ENCODE measurements at places on chromosomes 2 and 18.
A peak's percentile ranks its signal among the peaks of the same experiment; 100 is the strongest.

DNA sequence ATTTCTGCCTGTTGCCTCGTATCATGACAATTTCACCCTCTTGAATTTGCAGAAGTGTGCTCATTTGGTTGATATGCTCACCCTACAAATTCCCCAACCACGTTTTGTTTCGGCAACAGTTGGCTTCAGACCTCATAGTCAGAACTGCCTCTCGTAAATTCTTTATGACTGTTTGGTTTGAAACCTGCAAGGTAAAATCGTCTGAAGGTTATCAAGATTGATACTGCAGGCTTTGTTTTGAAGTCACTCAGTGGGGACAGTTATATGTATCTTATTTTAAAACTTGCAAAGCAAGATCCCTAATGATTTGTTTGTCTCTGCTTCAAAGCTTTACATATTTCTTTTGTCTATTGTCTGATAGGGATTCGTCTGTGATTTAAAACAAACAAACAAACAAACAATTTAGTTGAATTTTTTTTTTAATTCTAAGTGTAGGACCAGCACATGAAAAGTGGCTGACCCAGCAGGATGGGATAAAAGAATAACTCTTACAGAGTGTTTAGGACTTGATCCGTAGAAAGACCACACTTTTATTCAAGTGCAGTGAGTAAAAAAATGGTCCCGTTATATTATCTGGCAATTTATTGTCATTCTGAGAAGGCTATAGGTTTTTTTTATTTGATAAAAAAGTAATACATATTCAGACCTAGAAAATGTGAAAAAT is 45.7 kb upstream of the MYCN start:
- no peak overlapping the region for H3K4me3 ChIP-seq
- H3K27ac ChIP-seq: no peak overlapping the region
- H3K36me3 ChIP-seq: no peaks in the 10 kb centered on the region
- peaks cover 11% of the 10 kb centered on the region for H3K4me1 ChIP-seq

GRCh38 chr2:174786066-174786725 is 21.9 kb upstream of the CHRNA1 start:
- no peak overlapping the region for H3K4me3 ChIP-seq
- peaks cover 10% of the 10 kb centered on the region for H3K4me1 ChIP-seq
- no peaks in the 10 kb centered on the region for H3K36me3 ChIP-seq
- H3K27ac ChIP-seq: peak overlapping the region; percentile 87

- H3K27me3 ChIP-seq: peaks cover 20% of the 10 kb centered on the region
- H3K36me3 ChIP-seq: no peaks in the 10 kb centered on the region
- H3K27ac ChIP-seq: peak overlapping the region; percentile 52
- H3K4me1 ChIP-seq: peaks cover 36% of the 10 kb centered on the region
- no peak for DNase-seq
These were observed 6.0 kb upstream of the LIMS2 start for GRCh38 chr2:127681288-127681804.

DNA sequence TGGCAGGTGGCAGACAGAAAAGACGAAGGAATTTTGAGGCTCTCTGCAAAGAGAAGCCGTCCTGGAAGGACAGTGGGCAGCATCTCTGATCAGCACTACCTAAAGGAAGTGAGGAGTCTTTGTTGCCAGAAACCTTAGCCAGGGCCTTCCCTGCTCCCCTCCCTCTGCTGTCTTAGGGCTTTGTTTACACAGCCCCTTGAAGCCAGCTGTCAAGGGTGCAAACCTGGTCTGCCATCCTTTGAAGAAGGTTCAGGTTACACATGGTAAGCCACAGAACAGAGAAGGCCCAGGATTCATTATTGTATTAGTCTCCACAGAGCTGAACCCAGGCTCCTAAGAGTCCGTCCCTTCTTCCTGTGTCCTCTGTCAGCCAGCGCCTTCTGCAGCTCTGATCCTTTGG is 356.7 kb downstream of the TGIF1 start:
- H3K27ac ChIP-seq: no peak overlapping the region
- H3K4me1 ChIP-seq: no peaks in the 10 kb centered on the region
- H3K4me3 ChIP-seq: no peak overlapping the region
- DNase-seq: no peak

GRCh38 chr2:239664216-239664810 is 263.5 kb upstream of the HDAC4 start:
- DNase-seq: no peak
- H3K4me3 ChIP-seq: no peak overlapping the region
- no peaks in the 10 kb centered on the region for H3K36me3 ChIP-seq
- peaks cover 7% of the 10 kb centered on the region for H3K27me3 ChIP-seq
- H3K27ac ChIP-seq: no peak overlapping the region

- no peaks in the 10 kb centered on the region for H3K36me3 ChIP-seq
- no peaks in the 10 kb centered on the region for H3K4me1 ChIP-seq
- DNase-seq: no peak
- H3K27ac ChIP-seq: no peak overlapping the region
- H3K4me3 ChIP-seq: no peak overlapping the region
- no peaks in the 10 kb centered on the region for H3K27me3 ChIP-seq
These were observed 860.4 kb upstream of the CRIM1 start for GRCh38 chr2:35495182-35495581.

DNA sequence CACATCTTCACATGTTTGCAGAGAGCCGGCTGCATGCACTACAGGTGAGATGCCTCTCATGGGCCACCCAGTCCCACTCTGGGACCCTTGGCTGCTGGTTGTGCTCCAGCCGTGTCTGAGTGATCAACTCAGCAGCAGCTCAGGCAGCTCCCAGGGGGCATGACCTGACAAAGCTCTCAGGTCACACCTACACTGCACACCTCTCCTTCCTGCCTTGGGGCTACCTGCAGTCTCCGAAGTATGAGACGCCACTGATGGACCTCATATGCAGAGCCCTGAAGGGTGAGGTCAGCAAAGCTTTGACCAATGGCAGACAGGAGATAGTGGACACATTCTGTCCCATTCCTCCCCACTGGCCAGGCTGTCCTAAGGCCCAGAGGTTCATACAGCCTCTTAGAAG is 51.4 kb downstream of the LBH start:
- H3K27ac ChIP-seq: no peak overlapping the region
- no peaks in the 10 kb centered on the region for H3K36me3 ChIP-seq
- H3K4me1 ChIP-seq: no peaks in the 10 kb centered on the region
- no peak overlapping the region for H3K4me3 ChIP-seq
- DNase-seq: no peak
- no peaks in the 10 kb centered on the region for H3K27me3 ChIP-seq

- no peak overlapping the region for H3K4me3 ChIP-seq
- H3K4me1 ChIP-seq: no peaks in the 10 kb centered on the region
- no peaks in the 10 kb centered on the region for H3K36me3 ChIP-seq
- DNase-seq: no peak
These were observed 28.3 kb upstream of the MRO start for GRCh38 chr18:50848061-50848551.

DNA sequence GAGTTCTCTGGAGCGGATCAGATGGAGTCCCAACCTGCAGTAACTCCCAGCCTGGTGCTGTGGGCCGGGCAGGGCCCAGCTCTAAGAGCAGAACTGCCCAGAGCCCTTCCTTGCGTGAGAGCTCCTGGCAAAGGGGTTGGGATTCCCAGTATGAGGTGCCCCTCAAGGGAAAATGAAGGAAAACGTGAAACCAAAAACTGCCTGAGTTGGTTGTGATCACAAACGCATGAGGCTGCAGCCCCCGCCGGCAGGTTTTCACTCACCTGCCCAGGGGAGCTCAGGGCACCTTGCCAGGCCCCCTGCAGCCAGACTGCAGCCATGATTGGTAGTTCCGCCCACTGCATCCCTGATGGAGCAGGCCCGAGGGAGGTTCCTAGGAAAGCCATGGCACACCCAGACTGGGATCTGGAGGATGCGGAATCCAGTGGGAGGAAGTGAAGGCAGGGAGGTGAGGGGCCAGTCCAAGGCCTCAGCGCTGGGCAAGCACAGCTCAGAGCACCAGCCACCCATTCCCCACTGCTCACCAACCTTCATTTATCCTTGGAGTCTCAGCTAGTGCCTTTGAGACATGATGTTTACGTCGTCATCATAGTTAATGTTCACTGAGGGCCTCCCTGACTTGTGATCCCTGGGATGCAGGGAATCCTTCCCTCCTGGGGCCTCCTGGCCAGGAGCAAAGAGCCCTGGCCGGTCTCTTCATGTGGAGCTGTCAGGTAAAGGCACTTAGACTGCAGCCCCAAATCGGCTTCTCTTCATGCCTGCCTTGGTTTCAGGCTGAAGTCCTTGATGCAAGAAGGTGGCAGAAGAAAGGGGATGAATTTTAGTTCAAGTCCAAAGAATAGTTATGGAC is 103.2 kb downstream of the INHBB start:
- no peak overlapping the region for H3K27ac ChIP-seq
- H3K36me3 ChIP-seq: no peaks in the 10 kb centered on the region
- DNase-seq: no peak
- H3K4me1 ChIP-seq: no peaks in the 10 kb centered on the region

GRCh38 chr2:14930441-14930840 is 297.9 kb downstream of the LRATD1 start:
- no peak for DNase-seq
- no peaks in the 10 kb centered on the region for H3K36me3 ChIP-seq
- no peaks in the 10 kb centered on the region for H3K27me3 ChIP-seq
- no peak overlapping the region for H3K27ac ChIP-seq
- H3K4me1 ChIP-seq: no peaks in the 10 kb centered on the region

DNA sequence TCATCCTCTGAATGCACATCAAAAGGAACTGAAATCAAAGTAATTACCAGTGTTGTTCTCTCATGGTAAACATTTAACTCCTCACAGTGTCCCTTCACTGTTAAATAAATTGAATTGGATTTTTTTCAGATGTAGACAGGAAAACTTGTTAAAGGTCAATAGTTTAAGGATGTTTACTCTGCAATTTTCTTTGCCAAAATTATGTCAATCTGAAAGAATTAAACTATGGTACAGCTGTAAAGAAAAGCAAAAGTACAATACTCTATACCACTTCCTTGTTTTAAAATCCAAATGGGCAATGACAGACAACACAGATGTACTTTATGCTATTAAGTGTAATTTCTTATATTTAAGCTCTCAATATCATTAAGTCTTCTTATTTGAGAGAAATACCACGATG is 153.2 kb downstream of the WDPCP start:
- DNase-seq: no peak
- no peaks in the 10 kb centered on the region for H3K27me3 ChIP-seq
- no peaks in the 10 kb centered on the region for H3K4me1 ChIP-seq

GRCh38 chr2:54858021-54858681 is 134.7 kb downstream of the EML6 start:
- no peaks in the 10 kb centered on the region for H3K27me3 ChIP-seq
- H3K27ac ChIP-seq: peak overlapping the region; percentile 13
- no peaks in the 10 kb centered on the region for H3K36me3 ChIP-seq
- H3K4me3 ChIP-seq: no peak overlapping the region
- DNase-seq: no peak
- no peaks in the 10 kb centered on the region for H3K4me1 ChIP-seq

- H3K27me3 ChIP-seq: no peaks in the 10 kb centered on the region
- H3K36me3 ChIP-seq: no peaks in the 10 kb centered on the region
- H3K27ac ChIP-seq: no peak overlapping the region
- no peak for DNase-seq
- H3K4me3 ChIP-seq: no peak overlapping the region
- H3K4me1 ChIP-seq: no peaks in the 10 kb centered on the region
These were observed 58.0 kb upstream of the SMAD7 start for GRCh38 chr18:49008716-49009115.

DNA sequence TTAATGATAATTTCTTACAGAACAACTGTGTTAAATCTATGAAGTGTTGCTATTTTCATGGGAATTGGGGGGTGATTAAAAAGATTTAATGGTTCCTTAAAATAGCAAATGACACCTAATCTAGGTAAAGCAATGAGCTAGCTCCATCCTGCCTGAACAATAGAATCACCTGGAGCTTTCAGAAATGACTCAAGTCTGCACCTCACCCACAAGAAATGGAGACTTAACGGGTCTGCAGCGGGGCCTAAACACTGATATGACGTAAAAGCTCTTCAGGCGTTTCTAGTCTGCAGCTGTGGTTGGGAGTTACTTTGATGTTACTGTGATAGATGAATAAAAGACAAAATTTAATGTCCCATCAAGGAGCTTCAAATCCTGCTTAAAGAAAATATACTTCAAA is 328.2 kb downstream of the RND3 start:
- no peak overlapping the region for H3K4me3 ChIP-seq
- H3K4me1 ChIP-seq: no peaks in the 10 kb centered on the region
- no peak overlapping the region for H3K27ac ChIP-seq
- H3K36me3 ChIP-seq: no peaks in the 10 kb centered on the region
- no peak for DNase-seq
- no peaks in the 10 kb centered on the region for H3K27me3 ChIP-seq

DNA sequence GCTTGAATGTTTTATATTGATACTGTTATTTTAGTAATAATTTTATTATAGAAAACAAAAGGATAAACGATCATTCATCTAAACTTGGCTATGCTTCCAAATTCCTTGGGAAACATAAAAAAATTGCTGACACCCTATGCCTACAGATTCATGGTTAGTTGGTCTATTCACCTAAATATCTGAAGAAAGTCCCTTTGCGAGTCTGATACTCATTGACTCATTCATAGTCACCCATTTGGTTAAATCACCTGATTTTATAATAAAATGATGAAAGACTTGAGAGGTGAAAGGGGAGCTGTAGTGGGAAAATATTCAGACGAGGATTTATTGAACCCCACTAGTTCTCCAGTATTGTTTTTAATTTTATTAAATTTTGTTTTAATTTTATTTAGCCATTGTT is 112.0 kb downstream of the PTPN4 start:
- no peak for DNase-seq
- no peaks in the 10 kb centered on the region for H3K4me1 ChIP-seq
- no peaks in the 10 kb centered on the region for H3K27me3 ChIP-seq
- H3K36me3 ChIP-seq: no peaks in the 10 kb centered on the region

GRCh38 chr2:7007846-7008741 is 90.9 kb downstream of the RNF144A start:
- no peaks in the 10 kb centered on the region for H3K36me3 ChIP-seq
- peaks cover 16% of the 10 kb centered on the region for H3K4me1 ChIP-seq
- no peak overlapping the region for H3K27ac ChIP-seq

- no peak overlapping the region for H3K27ac ChIP-seq
- DNase-seq: no peak
- no peaks in the 10 kb centered on the region for H3K27me3 ChIP-seq
- H3K4me1 ChIP-seq: no peaks in the 10 kb centered on the region
- no peak overlapping the region for H3K4me3 ChIP-seq
These were observed 18.0 kb upstream of the SAG start for GRCh38 chr2:233289648-233290047.

- H3K27me3 ChIP-seq: no peaks in the 10 kb centered on the region
- no peak overlapping the region for H3K4me3 ChIP-seq
- H3K4me1 ChIP-seq: no peaks in the 10 kb centered on the region
- no peaks in the 10 kb centered on the region for H3K36me3 ChIP-seq
- no peak overlapping the region for H3K27ac ChIP-seq
- no peak for DNase-seq
These were observed 6.8 kb downstream of the NEU4 start for GRCh38 chr2:241815477-241816430.

GRCh38 chr2:70145851-70146739 is 44.7 kb downstream of the C2orf42 start:
- no peaks in the 10 kb centered on the region for H3K27me3 ChIP-seq
- no peak overlapping the region for H3K4me3 ChIP-seq
- no peaks in the 10 kb centered on the region for H3K36me3 ChIP-seq
- no peak overlapping the region for H3K27ac ChIP-seq
- peaks cover 13% of the 10 kb centered on the region for H3K4me1 ChIP-seq

- no peak for DNase-seq
- peaks cover 20% of the 10 kb centered on the region for H3K4me1 ChIP-seq
- H3K27me3 ChIP-seq: no peaks in the 10 kb centered on the region
- no peak overlapping the region for H3K4me3 ChIP-seq
These were observed 268.9 kb downstream of the NDUFA10 start for GRCh38 chr2:239756031-239756789.

All from hepatocyte (in vitro differentiated cells).